Stimulated activated CD8-positive, alpha-beta memory T cell treated with anti-CD3 and anti-CD28 coated beads, Interleukin-4, amount 100 ng/mL, for 24 hours (primary cell): ENCODE measurements at places on chromosomes 3 and 15.

GRCh38 chr3:49769286-49769915 lies 16.9 kb downstream of the IP6K1 start:
- DNase-seq, result no peak

DNA sequence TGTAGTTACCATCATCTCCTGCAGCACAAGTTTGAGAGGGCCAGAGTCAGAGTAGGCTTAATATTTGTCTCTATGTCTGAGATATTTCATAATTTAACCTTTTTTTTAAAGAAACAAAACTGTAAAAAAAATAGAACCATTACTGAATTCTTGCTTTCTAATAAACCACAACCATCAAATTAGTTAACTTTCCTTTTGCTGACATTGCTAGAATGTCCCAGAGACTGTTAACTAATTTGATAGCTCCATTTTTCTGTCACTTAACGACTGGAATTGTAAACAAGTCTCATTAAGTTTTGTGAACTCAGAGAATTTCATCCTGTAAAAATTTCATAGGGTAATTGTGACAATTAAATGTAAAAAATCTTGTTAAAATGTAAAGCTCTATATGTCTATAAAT lies 35.6 kb downstream of the IMPG2 start:
- no peak for DNase-seq

DNA sequence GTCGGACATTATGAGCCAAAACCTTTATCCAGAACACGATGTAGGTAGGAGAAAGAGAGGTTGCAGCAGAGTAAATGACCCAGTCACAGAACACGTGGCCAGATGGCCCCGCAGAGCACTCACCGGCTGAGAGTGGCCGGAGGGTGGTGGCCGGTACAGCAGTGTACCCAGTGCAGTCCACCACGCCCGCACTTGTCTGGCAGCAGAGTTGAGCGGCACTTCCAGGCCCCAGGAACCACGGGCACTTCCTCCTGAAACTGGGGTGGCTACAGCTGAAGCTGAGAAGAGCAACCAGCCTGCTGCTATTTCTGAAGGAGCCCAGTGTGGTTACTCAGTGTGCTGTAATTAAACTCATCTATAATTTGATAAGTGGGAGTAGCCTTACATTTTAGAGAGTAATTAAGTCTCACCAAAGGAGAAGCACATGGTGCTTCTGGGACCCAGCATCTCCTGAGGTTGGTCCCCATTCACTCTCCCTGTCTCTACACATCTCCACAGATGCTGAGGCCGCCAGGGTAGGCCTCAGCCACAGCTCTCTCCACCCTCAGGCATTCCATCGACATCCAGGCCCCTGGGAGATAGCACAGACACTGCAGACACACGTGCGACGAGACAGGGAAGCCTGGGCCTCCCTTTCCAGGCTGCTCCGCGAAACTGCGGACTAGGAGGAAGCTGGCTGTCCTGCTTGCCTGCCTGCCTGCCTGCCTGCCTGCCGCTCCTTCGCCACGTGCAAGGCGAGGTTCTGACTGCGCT lies 49.8 kb downstream of the BDH1 start:
- no peak for DNase-seq

DNA sequence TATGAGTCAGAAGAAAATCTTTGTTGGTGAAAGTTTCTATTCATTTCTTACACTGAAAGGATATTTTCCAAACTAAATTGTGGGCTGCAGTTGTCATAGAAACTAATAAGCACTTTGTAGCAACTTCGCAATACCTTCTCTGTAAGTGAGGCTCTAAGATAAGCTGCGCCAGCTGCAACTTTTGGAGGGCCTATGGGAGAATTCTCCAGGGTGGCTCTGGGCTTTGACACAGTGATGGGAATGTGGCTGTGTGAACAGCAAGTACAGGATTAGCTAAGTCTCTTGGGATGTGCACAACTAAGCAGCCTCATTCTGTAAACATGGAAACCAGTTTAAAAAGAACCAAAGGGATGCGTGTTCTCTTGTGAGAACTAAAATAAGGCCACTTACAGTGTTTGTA lies 124.6 kb upstream of the SGO1 start:
- DNase-seq, result no peak

DNA sequence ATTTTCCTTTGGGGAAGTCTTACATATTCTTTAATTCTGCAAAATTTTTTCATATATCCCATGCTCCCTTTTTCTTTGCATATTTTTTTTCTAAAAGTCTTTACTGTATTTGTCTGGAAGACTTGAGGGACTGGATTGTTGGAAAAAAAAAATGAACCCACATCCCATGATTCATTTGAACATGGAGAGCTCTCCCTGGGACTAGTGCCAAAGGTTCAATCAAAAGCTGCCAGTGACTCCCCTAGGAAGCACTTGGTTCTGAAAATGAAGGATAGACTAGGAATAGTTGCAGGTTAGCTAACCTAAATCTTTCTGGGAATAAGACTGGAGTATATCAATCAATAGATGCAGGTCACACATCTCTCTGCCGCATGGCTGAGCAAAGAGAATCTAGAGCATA lies 16.4 kb upstream of the BNC1 start:
- no peak for DNase-seq

GRCh38 chr3:124409650-124410275 lies 320.5 kb upstream of the UMPS start:
- DNase-seq, result no peak

DNA sequence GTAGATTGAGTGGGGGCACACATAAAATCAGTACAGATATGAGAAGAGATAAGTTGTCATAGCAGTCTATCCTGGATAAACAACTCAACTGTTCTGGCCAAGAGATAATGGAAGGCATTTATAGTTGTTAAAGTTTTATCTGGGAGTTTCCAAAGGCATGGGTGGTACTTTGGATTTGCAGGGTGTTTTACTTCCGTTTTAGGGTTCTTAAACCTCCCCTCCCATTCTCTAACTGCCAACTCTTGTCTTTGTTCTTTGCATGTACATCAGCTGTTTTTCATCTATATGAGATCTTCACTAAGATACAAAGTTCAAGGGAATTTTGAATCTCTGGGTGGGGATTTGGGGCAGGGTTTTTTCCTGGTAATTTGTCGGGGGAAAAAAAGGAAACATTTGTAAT lies 174.7 kb upstream of the CGNL1 start:
- no peak for DNase-seq

DNA sequence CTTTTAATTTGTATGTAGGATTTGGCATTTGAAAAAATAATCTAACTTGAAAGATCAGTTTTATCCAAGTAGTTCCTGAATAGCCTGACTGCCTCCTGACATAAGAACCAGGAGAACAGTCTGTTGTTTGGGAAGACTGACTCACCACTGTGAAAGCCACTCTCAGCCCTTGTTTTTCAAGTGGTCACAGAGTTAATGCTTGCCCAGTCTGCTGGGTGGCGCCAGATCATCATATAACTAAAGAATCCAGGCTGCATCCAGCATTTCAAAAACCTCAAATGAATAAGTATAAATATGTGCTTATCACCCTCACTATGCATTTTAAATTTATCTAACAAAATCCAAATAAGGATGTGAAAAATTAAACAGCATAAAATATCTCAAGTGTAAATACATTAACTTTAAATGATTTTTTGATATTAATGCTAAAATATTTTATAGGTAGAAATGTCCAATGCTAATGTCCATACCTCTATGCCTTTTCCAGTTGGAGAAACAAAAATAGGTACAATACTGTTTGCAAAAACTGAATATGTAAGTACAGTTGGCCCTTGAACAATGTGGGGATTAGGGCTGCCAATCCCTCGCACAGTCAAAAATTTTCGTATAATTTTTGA lies 26.9 kb upstream of the ZBBX start:
- no peak for DNase-seq

DNA sequence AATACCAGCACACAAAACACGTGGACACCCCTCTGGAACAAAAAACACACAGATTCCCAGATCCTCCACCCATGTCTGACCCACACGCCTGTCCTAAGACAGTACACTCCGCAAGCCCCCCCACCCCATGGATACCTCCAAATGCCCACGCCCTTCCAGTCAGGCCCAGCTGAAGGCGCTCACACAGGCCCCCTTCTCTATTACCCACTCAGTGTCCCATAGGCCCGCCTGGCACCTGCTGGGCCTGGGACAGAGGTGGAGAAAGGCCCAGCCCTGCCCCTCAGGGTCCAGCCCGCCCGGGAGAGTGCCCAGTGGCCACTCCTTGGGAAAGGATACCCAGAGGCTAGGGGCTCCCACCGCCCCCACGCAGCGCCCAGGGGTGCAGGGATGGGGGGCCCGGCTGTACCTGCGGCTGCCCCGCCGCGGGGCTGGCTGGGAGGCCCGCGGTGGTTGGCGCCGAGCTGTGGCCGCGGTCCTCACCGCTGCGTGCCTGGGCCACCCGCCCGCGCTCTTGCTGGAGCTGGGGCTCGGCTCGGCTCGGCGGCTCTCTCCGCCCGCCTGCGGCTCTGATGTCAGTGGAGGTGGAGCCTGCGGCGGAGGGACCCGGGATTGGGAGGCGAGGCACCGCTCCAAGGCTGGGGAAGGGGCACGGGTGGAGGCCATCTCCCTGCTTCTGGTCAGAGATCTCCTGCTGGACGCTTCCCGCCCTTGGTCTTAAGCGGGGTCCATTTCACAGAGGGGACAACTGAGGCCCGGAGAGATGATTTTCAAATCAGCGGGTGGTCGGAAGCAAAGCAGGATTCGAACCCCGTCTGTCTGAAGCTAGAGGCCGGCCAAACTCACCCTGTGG lies at the start of gene CAMK1:
CAMK1 (minus strand) TSS at position 522 of the 850 bp plus-strand sequence. CDS start 2,198 bp downstream, outside the sequence.
- DNase-seq, result peak; percentile 49

DNA sequence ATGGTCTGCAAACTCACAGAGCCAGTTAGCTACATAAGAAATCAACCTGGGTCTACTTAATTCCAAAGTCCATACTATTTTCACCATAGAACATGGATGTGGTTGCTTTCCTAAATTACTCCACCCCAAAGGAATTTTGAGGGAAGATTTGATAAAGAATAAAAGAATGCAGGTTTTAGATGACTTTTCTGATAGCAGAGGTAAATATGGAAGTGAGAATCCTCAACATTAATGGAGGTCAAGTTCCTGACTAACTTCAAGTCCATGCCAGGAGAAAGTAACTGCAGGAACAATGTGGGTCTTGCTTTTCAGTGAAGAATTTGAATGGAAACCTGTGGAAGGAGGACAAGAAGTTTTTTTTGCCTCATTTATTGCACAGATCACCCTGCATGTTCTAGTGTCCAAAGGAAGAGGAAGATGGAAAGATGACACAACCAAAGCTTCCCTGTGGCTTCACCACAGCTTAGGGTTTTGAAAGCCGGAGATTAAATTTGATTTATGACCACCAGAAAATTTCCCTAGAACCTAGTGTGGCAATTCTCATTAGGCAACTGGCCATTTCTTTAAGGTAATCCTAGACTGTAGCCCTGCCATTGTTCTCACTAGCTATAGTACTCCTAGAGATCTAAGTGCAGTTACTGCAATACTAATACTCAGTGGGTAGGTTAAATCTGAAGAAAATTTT lies 429.7 kb downstream of the RAP2B start:
- DNase-seq, result no peak

DNA sequence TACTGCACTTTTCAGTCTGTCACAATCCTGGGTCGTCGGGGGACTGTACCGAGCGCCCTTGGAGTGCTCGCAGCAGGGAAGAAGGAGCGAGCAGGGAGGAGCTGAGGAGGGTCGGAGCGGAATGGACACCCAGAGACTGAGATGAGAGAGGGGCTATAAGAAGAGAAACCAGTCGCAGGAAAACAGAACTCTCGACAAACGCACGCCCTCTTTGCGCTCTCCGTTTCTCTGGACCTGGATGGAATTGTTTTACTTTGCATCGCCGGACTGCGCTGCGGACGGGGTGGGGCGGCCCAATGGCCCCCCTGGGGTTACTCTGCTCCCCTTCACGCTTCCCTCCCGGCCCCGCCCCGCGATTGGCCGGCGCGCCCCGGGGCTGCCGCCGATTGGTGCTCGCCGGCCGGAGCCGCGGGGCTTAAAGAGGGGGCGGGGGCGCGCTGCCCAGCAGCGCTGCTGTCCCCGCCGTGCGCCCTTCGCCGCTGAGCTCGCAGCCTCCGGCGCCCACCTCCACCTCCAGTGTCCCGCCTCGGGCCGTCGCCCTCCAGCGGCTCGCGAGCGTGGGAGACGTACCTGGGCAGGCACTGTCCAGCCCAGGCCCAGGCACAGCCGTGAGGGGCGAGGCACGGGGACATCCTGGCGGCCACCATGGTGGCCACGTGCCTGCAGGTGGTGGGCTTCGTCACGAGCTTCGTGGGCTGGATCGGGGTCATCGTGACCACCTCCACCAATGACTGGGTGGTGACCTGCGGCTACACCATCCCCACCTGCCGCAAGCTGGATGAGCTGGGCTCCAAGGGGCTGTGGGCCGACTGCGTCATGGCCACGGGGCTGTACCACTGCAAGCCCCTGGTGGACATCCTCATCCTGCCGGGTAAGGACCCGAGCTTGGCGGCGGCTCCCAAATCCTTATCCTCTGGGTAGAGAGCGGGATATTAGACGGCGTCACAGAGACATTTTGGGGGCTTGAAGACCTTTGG lies at the start of gene CLDN11:
CLDN11 (plus strand) TSS at position 447 of the 977 bp plus-strand sequence; CDS start at position 646, 199 bp downstream.
- no peak for DNase-seq

DNA sequence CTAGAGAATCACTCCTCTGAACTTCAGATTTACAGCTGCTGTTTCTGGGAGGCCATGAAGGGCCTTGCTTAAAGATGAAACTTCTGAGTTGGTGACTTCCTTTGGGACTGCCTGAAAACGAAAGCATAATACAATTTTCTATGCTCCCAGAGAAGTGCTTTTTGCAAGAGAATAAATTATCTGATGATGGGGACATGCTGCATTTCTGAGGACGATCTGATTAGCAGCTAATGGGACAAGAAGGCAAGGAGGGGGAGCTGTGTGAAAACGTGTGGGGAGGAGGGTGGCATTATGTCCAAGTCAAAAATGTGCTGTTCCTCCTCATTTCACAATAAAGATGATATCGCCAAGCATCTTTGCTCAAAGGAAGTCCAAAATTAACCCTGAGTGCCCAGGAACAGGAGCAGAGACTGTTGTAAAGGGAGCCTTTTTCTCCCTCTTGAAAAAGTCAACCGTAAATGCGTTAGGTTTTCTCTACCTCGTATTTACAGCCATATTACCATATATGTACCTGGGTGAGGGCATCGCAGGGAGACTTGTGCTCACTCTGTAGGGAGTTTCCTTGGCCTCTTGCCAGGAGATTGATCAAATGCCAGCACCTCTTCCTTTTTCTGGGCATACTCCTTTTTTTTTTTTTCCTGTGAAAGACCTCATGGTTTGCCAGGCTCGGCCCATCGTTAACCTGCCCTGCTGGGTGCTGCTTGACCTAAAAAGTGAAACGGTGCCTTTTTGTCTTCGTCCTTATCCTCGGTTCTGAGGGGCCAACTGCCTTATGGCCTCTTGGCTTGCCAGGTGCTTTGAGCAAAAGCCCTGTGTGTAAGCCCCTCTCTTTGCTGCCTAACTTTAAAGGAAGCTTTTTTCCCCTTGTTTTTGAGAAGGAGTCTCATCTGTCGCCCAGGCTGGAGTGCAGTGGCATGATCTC lies 11.5 kb downstream of the ITPR1 start:
- DNase-seq, result no peak

GRCh38 chr3:46538803-46539442 lies 27.2 kb downstream of the LRRC2 start:
- DNase-seq, result peak; percentile 55
